Left cardiac atrium (tissue), 4 donors: ENCODE measurements at places on chromosomes 1 and 21. TPM values are rescaled to one million over a fixed set of nuclear protein-coding genes. Genes with fewer than 3 reads are reported as not detected.

Gene RBP7
- total RNA-seq = 29.9 TPM

- DNase-seq = no peak
Measured at GRCh38 chr21:39904457-39904856, 37.2 kb downstream of the PCP4 start.

DNA sequence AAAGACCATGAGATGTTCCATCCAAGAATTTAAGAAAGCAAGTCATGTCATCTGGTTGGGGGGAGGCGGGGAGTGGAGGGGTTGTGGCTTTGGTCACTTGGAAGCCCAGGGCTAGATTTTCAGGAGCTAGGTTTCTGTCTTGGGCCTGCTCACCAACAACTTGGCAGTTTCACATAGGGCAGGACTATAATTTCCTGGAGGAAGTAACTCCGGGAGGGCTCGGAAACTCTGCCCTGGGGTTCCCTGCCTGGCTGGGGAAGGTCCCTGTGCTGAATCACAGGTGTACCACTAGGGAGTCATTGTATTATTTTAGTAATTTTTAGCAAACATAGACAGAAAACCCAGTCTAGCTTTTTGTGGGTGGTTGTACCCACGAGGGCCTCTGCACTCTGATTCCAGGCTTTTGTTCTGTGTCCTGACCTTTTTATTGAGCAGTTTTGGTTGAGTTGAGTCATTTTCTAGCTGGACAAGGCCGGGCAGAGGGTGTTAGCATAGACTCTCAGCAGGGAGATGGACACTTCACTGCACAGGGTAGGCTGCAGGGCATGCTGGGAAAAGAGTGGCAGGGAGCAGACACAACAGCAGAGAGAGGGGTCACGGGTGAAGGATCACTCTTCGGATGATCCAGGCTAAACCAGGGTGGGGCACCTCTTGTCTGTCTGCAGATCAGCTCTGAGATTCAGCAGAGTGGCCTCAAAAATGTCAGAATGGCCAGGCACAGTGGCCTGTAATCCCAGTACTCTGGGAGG is 144.7 kb downstream of the GRIK3 start:
- DNase-seq = no peak

Gene LRRC3
- total RNA-seq = 2.5 TPM

DNA sequence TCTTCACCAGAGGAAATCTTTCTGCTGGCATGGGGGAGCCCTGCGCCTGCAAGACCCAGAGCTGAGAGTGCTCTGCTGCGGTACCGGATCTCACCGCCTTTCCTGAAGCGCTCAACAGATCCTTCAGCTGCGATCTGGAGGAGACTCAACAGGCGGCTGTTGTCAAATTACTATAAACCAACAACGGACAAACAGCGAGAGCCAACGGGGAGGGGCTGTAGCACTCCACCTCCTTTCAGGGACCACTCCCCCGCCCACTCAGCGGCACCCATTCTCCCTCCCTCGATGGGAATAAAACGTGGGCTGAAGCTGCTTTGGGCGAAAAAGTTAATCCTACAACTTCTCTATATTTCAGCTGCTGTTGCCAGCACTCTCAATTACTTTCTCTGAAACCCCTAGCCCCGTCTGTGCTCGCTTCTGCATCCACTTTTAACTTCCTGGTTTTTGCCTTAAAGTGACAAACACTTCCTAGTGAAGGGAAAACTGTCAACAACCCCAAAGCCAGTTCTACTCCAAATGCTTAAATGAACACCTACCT is at the start of gene FMO5:
Gene FMO5, minus strand, starts transcription at position 147 of the 538 bp plus-strand sequence. CDS start 310 bp downstream, outside the sequence.
- DNase-seq = peak; percentile 77

DNA sequence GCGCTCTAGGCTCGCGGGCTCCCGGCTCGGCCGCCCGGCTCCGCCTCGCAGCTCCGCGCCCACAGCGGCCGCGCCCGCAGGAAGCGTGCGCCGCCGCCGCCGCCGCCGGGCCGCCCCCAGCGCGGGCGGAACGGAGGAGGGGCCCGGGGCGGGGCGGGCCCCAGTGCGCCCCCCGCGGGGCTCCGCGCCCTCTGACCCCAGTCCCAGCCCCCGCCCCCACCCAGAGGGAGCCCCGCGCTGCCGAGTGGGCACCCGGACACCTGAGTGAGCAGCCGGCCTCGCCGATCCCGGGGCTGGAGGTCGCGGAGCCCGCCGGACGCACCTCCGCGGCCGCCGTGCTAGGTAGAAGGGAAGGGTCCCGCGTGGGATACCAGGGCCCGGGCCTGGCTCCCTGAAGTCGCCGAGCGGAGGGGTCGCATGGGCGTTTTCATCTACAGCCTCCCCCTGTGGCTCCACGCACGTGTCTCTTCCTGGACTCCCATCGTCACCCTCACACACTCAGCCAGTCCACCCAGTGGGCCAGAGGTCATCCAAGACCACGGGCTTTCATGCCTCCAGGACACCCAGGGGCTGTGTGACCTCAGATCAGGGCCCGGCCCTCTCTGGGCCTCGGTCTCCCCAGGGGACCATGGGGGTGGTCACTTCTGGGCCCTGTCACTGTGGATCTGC is at the start of gene SDC3:
Gene SDC3, minus strand, starts transcription at position 63 of the 669 bp plus-strand sequence. CDS start 172 bp downstream, outside the sequence.
- peak; percentile 50 for DNase-seq

- DNase-seq = no peak
Measured at GRCh38 chr1:207497941-207498340, 2.0 kb downstream of the CR1 start.

DNA sequence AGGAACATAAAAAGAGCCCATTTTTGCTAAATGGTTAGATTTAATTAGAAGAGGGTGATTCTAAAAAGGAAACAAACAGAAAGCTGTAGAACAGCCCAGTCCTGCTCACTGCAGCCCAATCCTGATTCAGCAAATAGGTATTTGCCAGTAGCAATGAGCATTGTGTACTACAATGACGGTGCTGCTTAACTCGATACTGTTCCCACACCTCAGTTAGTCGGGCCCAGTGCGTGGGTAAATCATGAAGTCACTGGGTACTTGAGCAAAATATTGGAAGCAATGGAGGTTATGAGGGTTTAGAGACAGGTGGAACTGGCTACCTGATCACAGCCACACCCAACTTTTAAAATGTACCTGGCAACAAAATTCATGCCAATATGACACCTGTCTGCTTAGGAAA is 101.5 kb upstream of the ADGRL2 start:
- no peak for DNase-seq

- DNase-seq = no peak
Measured at GRCh38 chr21:39066829-39067780, 116.1 kb downstream of the PSMG1 start.

Gene FRRS1
- total RNA-seq = 3.6 TPM

GRCh38 chr1:69569175-69569541 is 1.4 kb downstream of the LRRC7 start:
- no peak for DNase-seq

Gene OTUD3
- total RNA-seq = 6.9 TPM

DNA sequence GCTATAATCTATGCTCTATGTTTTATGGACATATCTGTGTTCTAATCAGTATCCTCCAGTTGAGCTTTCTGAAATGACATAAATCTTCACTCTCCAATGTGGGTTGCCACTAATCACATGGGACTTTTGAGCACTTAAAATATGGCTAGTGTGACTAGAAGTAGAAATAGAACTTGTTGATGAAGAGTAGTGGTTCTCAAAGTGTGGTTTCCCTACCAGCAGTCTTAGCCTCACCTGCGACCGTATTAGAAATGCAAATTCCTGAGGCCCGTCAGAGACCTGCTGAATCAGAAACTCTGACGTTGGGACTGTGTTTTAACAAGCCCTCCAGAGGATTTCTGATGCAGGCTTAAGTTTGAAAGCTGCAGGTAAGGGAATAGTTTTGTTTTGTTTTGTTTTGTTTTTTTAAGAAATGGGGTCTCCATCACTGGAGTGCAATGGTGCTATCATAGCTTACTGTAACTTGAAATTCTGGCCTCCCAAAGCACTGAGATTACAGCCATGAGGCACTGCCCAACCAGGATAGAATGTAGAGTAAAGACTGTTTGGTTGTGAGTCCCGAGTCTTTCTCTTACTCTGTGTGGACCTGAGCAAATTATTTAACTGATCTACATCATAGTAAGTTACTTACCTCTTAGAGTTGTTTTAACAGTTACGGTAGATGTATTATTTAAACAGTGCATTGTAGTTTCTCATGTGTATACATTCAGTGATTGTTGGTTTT is 21.7 kb downstream of the GLRX2 start:
- no peak for DNase-seq

GRCh38 chr1:39105061-39105840 is 79.1 kb downstream of the NDUFS5 start:
- DNase-seq = peak; percentile 86

Gene FALEC
- total RNA-seq = not detected

DNA sequence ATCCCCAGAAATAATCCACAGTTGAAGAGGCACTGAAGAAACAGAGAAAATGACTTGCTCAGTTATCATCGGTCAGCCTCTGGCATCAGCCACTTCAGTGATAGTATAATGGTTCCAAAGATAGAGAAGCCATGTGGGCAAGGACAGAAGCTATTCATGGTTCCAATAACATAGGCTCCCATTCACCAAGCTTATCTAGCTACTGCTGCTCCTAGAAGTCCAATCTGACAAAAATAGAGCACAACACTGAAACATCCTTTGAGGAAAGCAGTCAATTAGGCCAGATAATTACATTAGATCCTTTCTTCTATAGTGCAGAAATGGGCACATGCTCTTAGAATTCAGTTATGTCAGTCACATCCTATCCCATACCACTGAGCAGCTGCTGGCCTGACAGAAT is 33.5 kb upstream of the CRB1 start:
- no peak for DNase-seq

Gene TMEM125
- total RNA-seq = 0.65 TPM

Gene SH2D1B
- 0.27 TPM for total RNA-seq

Gene HYI
- 24.8 TPM for total RNA-seq

GRCh38 chr21:41559658-41560631 is 52.0 kb upstream of the TMPRSS2 start:
- DNase-seq = no peak

DNA sequence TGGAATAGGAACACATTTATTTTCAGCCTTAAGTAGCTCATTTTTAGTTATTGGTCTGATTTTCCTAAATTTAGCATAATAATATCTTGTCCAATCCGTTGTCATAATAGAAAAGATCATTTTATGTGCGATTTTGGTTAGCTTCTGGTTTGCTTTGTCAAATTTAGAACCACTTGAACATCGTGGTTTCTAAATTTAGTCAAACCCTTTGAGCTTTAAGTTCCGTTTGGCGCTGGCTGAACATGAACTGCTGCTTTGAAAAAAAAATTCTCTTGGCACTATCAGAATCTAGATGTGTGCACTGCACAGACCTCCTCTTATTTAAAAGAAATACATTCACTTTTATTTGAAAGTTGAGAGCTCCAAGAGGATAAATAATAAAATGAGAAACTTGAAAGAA is 370.6 kb downstream of the PTPRC start:
- no peak for DNase-seq

Gene ANKRD65
- total RNA-seq = 3.0 TPM

Gene CENPL
- 4.9 TPM for total RNA-seq

Gene C21orf91
- total RNA-seq = 9.2 TPM

DNA sequence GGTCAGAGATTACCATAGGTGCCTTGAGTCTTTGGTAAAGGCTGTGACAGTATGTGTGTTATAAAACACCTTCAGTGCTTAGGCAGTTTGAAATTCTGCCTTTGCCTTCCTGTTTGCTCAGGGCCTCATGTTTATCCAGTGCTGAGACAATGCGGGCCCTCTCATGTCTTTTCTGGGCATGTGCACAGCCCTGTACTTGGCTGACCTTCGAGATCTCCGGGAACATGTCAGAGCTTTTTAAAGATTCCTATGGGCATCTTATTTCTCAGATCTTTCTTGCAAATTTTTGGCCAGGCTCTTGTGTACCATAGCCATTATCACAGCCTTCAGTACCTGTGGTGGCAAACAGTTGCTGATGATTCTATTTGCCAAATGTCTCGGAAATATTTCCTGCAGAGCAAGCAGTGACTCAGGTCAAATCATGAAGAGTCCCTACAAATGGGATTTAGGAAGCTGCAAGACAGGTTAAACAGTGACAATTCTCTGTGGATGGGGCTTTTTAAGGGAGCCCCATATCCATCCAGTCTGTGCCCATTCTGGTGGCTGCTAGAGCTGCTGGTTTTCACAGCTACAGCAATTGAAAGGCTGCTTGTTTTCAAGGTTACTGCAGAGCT is 42.1 kb downstream of the HOOK1 start:
- DNase-seq = no peak

GRCh38 chr1:223338811-223339746 is 24.9 kb downstream of the SUSD4 start:
- no peak for DNase-seq

DNA sequence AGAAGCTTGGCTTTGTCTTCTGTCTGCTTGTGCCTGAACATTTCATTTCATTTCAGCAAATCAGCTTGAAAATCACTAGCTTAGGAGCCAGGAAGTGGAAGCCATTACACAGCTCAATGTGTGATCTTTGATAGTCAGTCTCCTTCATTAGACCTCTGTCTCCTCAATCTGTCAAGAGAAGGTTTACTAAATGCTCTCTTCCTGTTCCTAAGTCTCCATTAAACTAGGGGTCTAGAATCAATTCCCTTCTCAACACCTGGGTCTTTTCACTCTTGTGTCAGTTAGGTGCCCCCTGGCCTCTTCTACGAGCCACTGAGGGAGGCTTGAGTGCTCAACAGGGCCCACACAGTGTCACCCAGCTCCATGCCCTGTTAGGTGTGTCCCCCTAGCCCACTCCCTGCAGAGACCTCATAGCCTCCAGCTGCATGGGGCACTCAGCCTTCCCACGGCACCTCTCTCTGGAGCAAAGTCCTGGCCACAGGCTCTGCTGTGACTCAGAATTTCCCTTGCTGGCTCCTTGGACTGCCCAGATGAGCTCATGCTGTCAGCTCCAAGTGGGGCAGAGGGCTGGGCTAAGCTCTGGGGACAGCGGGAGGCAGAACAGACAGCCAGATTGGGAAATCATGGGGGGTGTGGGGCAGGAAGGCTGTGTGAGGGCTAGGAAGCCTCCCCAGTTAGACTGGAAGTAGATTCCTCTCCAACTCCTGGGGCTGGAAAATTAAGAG is 115.7 kb upstream of the IPO9 start:
- DNase-seq = peak; percentile 96

DNA sequence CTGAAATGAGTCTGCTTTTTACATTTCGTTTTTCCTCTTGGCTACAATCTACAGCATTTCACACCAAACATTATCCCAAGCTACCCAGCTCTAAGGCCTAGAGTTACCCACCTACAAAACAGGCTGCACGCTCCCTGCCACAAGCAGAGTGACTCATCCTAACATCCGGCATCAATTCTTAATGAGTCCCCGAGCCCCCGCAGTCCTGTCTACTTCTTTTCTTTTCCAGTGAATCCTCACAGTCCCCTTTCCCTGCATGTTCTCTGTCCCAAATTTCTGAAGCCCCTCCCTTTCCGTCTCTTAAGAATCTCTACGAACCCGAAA is 650 bp downstream of the PCNX2 start:
- no peak for DNase-seq

GRCh38 chr1:29827237-29827750 is 591.0 kb downstream of the PTPRU start:
- DNase-seq = no peak
